ENCODE measurements at places on chromosomes 11 and 22.

DNA sequence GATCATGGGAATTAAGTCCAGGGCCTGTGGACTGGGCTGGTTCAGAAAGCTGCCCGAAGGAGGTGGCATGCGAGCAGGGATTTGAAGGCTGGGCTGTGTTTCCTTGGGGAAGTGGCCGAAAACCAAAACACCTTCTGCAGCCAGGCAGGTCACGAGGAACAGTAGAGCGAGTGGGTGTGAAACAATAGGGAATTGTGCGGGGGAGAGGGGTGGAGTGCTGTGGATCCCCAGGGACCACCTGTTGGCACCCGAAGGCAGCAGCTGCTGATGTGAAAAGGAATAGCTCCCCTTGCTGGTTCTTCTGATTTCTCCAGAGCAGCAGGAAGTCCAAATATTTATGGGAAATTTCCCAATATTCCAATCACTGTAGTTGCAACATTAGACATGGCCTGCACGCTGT lies 24.6 kb downstream of the TP53I11 start:
- H3K27ac ChIP-seq: no peak overlapping the region
- no peak overlapping the region for H3K4me3 ChIP-seq
- no peaks in the 10 kb centered on the region for H3K27me3 ChIP-seq

DNA sequence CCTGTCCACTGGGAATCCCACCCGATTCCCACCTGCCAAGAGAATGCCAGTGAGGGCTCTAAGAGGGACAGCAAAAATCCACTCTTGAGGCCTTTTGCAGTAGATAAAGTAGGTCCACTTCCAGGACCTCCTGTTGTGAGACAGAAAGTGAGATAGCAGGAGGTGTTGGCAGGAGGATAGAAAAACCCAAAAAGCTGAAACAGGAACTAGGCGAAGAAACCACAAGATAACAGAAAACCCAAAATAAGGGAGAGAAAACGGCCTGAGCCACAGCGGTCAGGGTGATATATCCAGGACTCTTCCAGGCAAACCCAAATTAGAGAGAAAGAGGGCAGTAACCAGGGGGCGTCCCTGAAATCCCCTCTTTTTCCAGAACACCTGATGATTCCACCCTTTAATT lies 79.7 kb upstream of the LINC01488 start:
- no peak overlapping the region for H3K4me3 ChIP-seq
- no peaks in the 10 kb centered on the region for H3K27me3 ChIP-seq
- H3K27ac ChIP-seq: no peak overlapping the region

DNA sequence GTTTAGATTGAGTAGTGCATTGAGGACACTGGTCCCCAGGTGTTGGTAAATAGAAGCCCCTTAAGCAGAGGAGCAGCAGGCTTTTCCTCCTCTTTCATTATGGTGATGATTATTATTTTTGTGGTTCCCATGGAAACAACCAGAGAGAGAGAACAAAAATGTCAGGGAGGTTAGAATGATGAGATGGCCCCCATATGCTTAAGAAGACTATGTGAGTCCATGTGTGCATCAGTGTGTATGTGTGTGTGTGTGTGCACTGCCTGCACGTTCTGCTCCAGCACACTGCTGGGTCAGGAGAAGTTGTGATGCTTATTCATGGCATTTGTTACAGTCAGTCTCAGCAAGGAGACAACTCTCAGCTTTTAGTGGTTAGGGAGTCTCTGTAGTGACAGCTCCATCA lies 724.2 kb downstream of the NTM start:
- no peaks in the 10 kb centered on the region for H3K27me3 ChIP-seq
- H3K4me3 ChIP-seq: no peak overlapping the region
- H3K36me3 ChIP-seq: no peaks in the 10 kb centered on the region
- H3K27ac ChIP-seq: no peak overlapping the region
- no peaks in the 10 kb centered on the region for H3K4me1 ChIP-seq
- DNase-seq: no peak

GRCh38 chr11:1449490-1450243 lies 36.9 kb downstream of the MOB2 start:
- H3K27ac ChIP-seq: no peak overlapping the region
- DNase-seq: no peak
- H3K27me3 ChIP-seq: no peaks in the 10 kb centered on the region
- H3K36me3 ChIP-seq: no peaks in the 10 kb centered on the region
- H3K4me3 ChIP-seq: no peak overlapping the region

GRCh38 chr11:93515441-93516025 lies 27.7 kb downstream of the SMCO4 start:
- H3K4me3 ChIP-seq: no peak overlapping the region
- no peaks in the 10 kb centered on the region for H3K27me3 ChIP-seq
- H3K27ac ChIP-seq: no peak overlapping the region
- no peak for DNase-seq

DNA sequence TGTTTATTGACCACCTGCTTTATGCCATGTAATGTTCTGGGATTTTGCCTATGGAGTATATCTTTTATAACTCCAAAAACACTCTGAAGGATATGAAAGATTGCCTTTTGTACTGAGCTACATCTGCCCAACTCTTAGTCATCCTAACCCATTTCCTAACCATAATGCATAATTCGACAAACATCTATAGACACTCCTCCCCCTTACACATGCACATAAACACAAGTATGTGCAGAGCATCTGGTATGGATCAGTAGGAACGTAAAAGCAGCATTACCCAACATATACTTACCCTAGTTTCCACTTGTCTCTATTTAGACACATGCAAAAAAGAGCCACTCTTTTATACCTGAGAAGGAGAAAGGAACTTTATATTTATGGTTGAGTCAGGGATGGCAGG lies 272.8 kb downstream of the FAM76B start:
- no peaks in the 10 kb centered on the region for H3K27me3 ChIP-seq
- H3K36me3 ChIP-seq: no peaks in the 10 kb centered on the region
- no peak overlapping the region for H3K4me3 ChIP-seq
- no peak for DNase-seq

DNA sequence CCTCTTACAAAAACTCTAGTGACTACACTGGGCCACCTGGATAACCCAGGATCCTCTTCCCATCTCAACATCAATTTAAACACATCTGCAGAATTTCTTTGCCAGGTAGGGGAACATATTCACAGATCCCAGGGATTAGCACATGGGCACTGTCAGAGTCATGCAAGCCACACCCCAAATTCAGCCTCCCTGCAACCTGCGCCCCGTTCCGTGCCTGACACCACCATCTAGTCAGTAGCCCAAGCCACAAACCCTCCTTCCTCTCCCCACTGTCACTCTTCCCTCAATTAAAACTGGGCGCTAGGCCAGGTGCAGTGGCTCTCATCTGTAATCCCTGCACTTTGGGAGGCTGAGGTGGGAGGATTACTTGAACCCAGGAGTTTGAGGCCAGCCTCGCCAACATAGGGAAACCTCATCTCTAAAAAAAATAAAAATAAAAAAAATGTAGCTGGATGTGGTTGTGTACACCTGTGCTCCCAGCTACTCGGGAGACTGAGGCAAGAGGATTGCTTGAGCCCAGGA lies 6.4 kb downstream of the FADD start:
- H3K27me3 ChIP-seq: no peaks in the 10 kb centered on the region
- no peak overlapping the region for H3K27ac ChIP-seq
- H3K36me3 ChIP-seq: peaks cover 16% of the 10 kb centered on the region
- no peaks in the 10 kb centered on the region for H3K4me1 ChIP-seq

GRCh38 chr11:86150847-86151173 lies 81.9 kb upstream of the PICALM start:
- H3K27ac ChIP-seq: peak overlapping the region; percentile 43
- no peak for DNase-seq
- no peak overlapping the region for H3K4me3 ChIP-seq

DNA sequence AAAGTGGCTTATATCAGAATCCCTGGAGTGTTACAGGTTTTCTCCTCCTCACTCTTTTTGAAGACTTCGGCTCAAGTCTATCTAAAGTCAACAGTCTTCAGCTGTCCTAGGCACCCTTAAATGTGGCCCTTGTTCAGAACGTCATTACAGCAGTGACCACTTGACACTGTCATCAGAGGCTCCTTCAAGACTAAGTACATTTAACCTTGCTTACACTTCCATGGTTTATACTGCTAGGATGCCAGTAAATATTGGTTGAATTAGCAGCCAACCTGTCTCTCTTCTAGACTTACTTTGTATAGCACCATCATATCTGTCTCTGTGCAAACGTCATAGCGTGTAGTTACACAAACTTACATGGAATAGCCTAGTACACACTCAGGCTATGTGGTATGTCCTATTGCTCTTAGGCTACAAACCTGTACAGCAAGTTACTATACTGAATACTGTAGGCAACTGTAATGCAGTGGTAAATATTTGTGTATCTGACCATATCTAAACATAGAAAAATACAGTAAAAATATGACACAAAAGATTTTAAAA lies 13.3 kb upstream of the C11orf91 start:
- H3K27ac ChIP-seq: no peak overlapping the region
- no peaks in the 10 kb centered on the region for H3K27me3 ChIP-seq
- no peak overlapping the region for H3K4me3 ChIP-seq
- H3K36me3 ChIP-seq: peaks cover 91% of the 10 kb centered on the region
- no peaks in the 10 kb centered on the region for H3K4me1 ChIP-seq

DNA sequence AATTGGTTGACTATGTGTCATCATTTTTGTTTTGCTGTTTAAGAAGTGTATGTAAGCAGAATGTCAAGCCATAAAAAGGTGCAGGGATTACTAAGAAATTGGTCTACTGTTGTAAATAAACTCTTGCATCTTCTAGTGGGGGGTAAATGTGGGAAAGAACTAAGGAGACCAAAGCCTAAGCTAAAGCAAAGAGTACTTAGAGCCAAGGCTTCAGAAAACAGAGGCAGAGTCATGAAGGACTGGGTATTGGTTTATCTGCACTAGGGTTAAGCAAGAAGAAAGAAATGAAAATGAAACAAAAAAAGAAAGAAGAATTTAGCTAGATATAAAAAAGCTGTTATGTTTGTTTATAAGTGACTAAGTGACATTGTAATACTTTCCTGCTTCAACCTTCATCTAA lies 628.1 kb downstream of the METTL15 start:
- no peaks in the 10 kb centered on the region for H3K36me3 ChIP-seq
- no peak overlapping the region for H3K27ac ChIP-seq
- no peaks in the 10 kb centered on the region for H3K4me1 ChIP-seq
- H3K4me3 ChIP-seq: no peak overlapping the region
- DNase-seq: no peak
- no peaks in the 10 kb centered on the region for H3K27me3 ChIP-seq

GRCh38 chr11:68569357-68569756 lies 108.8 kb downstream of the PPP6R3 start:
- no peaks in the 10 kb centered on the region for H3K27me3 ChIP-seq
- peaks cover 50% of the 10 kb centered on the region for H3K36me3 ChIP-seq
- no peak overlapping the region for H3K4me3 ChIP-seq
- peaks cover 13% of the 10 kb centered on the region for H3K4me1 ChIP-seq
- H3K27ac ChIP-seq: no peak overlapping the region
- DNase-seq: no peak
